D341Med (cell line): ENCODE measurements at places on chromosomes 12 and 14.

GRCh38 chr12:28537474-28537873, 347.2 kb downstream of the CCDC91 start:
- DNase-seq = no peak

DNA sequence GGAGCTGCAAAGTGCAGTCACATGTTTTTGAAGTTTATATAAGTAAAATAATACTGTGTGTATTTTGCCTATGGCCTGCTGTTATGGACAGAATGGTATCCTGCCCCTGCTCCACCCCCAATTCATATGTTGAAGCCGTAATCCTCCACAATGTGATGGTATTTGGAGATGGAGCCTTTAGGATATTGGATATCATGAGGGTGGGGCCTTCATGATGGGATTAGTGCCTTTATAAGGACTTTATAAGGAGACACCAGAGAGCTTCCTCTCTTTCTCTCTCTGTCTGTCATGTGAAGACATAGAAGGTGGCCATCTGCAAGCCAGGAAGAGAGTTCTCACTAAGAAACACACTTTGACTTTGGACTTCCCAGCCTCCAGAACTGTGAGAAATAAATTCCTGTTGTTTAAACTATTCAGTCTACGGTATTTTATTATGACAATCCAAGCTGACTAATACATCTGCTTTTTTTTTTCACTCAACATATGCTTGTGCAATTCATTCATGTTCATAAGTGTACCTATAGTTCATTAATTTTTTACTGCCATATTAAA, 3.1 kb upstream of the CHPT1 start:
- no peak for DNase-seq

DNA sequence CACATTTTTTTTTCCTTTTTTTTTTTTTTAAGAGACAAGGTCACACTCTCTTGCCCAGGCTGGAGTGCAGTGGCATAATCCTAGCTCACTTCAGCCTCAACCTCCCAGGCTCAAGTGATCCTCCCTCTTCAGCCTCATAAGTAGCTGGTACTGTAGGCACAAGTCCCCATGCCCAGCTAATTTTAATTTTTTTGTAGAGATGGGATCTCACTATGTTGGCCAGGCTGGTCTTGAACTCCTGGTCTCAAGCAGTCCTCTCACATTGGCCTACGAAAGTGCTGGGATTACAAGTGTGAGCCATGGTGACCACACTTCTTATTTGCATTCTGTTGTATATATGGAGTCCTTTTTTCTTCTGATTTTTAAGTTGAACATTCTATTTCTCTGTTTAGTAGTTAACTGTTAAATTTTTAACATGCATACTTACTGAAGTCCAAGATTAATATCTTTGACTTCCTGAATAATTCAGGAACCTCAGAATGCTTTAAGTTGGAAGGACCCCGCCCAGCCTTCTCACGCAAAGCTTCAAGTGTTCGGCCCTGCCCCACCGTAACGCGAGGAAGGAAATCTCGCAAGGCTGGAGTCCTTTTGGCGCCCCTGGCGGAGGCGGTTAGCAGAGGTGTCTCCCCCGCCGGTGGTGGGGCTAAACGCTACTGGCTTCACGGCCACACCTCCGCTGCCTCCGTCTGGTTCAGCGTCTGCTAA, 21.6 kb downstream of the SPATS2 start:
- no peak for DNase-seq

DNA sequence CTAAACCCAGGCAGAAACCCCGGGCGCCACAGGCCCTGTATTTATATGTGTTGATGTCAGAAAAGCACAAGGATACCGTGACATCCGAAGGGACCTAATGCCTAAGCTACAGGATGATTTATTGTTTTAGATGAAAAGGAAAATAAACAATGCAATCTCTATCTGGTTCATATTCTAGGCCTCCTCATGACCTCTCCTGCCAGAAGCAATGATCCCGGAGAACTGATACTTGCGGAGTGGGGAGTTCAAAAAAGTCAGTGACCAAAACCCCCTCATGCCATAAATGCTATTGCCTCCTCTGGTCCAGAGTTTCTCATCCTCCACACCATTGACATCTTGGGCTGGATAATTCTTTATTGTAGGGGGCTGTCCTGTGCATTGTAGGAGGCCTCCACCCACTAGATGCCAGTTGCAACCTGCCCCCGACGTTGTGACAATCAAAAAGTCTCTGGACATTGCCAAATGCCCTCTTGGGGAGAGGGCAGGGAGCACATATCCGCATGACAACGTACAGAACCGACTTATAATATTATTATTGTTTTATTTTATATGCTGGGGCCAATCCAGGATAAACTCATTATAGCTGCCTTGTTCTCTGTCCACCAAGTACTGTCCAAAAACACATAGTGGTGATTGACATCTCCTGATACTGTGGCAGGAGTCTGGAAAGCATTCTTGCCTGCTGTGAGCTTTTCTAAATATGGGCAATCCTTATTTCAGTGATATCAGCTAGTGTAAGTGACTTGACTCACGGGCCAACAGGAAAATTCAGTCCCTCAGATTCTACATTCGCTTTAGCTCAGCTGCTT, 1.1 kb upstream of the CSRP2 start:
- no peak for DNase-seq

DNA sequence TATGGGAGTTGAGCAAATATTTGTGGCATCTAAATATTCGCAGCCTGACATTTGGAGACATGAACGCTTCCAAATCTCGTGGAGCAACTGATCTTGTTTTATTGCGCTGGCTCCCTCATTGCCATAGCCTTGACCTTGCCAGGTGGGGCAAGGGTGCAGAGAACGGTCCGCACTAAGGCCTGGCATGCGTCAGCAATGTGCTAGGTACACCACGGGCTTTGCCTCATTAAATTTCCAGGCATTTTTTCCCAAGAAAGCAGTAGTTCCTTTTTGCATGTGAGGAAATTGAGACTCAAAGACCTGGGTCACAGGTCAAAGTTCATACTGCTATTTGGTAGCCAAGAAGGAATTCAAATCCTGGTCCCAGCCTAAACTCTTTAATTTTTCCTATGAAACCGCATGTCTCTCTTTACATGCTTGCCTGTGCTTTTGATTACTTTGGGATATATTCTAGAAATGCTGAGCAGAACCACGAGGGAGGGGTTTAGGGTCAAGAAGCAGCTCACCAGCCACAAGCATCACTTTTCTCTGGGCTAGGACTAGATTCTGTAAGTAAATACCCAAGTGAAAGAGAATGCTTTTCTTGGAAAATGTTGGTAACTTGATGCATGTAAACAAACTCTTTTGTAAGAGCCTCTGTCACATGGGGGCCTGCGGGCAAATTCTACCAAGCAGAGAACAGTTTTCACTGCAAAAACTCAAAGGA, 891.6 kb downstream of the VRK1 start:
- DNase-seq = no peak

DNA sequence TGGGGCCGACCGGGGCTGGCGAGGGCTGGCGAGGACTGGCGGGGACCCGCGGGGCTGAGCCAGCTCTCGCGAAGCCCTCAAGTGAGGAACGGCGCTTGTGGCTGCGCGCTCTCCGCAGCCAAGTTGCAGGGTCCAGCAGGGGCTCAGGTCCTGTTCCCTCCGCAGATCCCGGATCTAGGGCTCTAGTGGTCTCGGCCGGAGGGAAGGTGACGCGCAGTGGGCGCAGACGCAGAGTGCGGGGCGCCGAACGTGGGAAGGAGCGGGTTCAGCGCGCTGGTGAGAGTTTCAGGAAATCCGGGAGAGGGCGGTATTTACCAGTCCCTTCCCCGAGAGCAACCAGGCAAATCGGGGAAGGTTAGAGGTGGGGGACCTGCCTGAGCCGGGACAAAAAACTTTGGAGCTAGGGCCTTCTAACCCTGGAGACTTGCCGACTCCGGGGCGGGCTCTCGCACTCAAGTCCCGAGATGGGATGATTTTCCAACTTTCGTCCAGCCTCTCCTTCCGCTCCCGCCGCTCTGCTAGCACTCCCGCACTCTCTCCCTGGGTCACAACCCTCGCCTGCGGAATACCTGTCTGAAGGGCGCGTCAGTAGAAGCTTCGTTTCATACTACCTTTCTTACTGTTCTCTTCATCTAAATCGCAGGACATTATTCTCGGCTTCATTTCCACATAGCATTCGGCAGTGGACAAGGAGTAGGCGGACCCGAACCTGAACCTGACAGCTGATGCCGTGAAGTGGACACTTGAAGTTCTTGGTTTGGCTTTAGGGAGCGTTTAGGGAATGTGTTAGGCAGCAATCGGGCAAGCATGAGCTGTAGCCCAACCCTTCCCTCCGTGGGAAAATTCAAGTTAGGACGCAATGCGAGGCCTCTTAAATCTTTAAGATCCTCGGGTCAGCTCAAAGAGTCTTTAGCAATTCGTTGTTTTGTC, 13.6 kb upstream of the PAX9 start:
- peak; percentile 69 for DNase-seq

- DNase-seq = no peak
These were observed 8.1 kb upstream of the RIC8B start for GRCh38 chr12:106766393-106766826.

DNA sequence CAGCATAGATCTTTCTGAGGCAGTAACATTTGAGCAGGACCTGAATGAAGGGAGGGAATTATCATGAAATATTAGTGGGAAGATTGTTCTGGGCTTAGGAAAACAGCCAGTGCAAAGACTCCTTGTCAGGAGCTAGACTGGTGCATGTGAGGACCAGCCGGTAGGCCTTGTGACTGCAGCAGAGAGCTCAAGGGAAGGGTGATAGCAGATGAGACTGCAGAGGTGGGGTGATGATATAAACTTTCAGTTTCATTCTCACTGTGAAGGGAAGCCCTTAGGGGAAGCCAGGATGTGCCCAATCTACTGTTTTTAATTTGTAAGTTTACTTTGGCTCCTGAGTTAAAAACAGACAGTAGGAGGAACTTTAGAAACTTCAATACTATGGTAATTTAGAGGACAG, 12.4 kb downstream of the IL22 start:
- no peak for DNase-seq

DNA sequence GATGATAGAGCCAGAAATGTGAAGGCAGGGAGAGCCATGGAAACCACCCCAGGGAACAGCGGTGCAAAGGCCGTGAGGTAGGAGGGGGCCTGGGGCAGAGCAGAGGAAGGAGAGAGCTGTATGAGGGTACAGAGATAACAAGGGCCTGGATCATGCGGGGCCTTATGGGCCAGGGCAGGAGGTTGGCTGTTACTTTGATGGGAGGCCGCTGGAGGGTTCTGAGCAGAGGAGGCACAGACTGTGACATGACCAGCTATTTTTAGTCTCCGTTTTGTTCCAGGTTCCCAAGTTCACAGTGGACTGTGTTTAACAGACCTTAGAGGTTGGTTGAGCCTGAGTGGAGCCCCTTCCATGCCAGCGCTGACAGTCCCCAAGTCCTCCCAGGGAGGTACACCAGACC, 118.6 kb downstream of the GCH1 start:
- DNase-seq = no peak
